ENCODE measurements at places on chromosomes 6 and 20.

- no peak for DNase-seq
These were observed 59.7 kb downstream of the ALDH5A1 start for GRCh38 chr6:24554474-24554873.

DNA sequence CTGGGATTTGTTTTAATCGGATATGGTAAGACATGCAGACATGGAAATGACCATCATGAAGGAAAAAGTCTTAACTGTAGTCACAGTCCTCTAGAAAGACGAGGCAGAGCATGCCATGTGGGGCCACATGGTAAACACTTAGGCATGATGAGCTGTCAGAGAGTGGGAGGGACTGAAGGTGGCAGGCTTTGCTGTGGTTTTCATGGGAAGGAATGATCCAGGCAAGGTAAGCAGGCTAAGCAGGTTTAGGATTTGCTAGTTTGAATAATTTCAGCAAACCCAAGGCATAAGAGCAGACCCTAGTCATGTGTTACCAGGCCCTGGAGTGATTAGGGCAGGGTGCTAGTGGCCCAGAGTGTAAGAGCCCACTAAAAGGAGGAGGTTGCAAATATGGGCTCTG lies 47.2 kb upstream of the STMND1 start:
- no peak for DNase-seq

DNA sequence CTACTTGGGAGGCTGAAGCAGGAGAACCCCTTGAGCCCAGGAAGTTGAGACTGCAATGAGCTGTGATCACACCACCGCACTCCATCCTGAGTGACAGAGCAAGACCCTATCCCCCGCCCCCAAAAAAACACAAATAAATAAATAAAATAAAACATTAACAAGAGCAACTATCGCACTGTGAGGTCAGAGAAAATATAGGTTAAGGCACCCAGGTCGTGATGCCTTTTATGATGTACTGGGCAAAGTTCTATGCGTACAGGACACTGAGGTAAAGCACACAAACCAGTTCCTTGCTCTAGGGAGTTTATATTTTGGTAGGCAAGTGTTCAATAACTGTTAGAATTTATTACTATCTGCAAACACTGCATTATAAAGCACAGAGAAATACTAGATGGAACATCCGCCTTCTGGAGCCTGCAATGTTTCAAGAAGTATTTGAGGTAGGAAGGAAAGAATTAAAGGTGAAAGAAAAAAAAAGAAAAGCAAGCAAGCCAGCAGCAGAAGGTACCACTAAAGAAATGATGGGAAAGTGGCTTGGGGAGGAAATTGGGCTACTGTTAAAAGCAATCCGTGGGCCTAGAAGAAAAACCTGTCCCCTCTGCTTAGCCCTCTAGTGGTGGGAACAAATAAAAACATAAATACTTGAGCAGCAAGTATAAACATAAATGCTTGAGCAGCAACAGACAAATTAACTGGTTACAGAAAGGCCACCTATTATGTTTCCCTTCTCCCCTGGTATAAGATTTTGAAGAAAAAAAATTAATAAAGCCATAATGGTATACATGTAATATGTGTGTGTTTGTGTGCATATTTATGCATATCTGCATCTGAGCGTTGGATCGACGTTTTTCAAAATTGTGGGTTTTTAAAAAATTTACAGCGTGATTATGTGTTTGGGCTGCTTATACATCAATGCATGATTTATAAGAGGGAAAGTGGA lies 128.0 kb downstream of the PHACTR1 start:
- DNase-seq, result no peak

GRCh38 chr20:33669873-33670640 lies 3.3 kb downstream of the ACTL10 start:
- DNase-seq, result no peak

DNA sequence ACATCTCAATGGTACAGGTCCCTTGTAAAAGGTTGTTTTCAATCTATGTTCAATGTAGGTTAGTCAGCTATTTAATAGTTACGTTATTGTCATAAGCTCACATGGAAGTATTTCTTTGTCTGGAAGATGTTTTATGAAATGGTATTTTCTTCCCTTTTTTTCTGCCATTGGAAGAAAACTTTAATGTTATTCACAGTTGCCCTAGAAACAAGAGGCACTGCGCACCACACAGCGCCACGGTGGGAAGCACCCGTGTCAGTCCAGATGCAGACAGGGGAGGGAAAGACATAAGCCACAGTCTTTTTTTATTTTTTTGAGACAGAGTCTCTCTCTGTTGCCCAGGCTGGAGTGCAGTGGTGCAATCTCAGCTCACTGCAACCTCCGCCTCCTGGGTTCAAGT lies 82.1 kb downstream of the GCNT2 start:
- DNase-seq, result no peak

GRCh38 chr6:118324116-118324515 lies 224.0 kb upstream of the PLN start:
- DNase-seq, result no peak

Measured in skeletal muscle cell (primary cell).